Dorsolateral prefrontal cortex (tissue), 122 donors: ENCODE measurements at places on chromosomes 3 and 15. TPM values are rescaled to one million over a fixed set of nuclear protein-coding genes. Genes with fewer than 3 reads are reported as not detected.

DNA sequence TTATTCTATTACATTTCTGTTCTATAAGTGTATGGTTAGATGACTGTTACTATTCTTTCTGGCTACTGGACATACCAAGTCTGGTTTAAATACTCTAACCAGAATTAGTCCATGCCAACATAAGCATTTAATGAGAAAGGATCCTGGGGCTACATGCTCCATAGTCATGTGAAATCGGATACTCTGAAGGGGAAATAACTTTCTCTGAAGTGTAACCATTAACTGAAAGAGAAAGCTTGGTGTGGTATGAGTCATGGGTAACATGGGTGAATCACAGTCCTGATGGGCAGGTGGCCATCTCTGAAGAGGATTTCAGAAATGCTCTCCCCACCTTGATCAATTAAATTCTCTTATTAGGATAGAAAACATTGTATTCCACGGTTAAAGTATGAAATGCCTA, 69.4 kb downstream of the FHIT start:
- no peak for DNase-seq

ISLR gene
- 7.1 TPM for total RNA-seq

- no peak for DNase-seq
Observed at GRCh38 chr3:30954426-30954825, 60.0 kb upstream of the GADL1 start.

DNA sequence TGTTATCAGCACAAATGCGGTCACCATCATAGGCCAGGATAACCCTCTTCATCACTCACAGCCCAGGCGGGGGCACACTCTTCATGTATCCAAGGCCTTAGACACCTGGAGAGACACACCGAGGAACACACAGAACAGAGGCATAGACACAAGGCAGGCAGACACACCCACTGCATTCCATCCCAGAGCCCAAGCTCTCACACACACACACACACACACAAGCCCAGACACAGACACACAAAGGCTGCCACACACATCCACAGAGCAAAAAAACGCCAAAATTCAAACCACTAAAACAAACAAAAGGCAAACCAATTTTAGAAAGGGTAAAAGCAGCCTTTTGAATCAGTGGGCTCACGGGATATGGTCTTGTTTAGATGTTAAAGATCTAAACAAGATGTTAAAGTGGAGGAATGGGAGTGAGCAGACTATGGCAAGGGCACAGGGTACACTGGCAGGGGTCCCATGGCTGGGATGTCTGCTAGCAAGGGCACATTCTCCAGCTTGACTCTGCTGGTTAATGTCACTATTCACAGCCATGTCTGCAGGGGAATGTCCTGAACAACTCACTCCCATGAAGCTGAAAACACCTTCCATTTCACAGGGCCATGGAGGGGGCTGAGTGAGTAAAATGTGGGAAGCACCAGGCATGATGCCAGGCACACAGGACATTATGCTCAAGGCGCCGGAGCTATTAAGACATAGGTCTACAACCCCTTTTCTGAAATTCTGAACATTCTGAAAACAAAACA, 14.9 kb upstream of the CRABP1 start:
- DNase-seq, result no peak

GRCh38 chr3:30970183-30970582, 75.7 kb upstream of the GADL1 start:
- no peak for DNase-seq

SGO1 gene
- not detected for total RNA-seq

MORC1 gene
- total RNA-seq, result not detected

GRCh38 chr3:139173372-139174108, 128.8 kb upstream of the PRR23C start:
- DNase-seq, result no peak

FAN1 gene
- total RNA-seq, result 46.1 TPM

DNA sequence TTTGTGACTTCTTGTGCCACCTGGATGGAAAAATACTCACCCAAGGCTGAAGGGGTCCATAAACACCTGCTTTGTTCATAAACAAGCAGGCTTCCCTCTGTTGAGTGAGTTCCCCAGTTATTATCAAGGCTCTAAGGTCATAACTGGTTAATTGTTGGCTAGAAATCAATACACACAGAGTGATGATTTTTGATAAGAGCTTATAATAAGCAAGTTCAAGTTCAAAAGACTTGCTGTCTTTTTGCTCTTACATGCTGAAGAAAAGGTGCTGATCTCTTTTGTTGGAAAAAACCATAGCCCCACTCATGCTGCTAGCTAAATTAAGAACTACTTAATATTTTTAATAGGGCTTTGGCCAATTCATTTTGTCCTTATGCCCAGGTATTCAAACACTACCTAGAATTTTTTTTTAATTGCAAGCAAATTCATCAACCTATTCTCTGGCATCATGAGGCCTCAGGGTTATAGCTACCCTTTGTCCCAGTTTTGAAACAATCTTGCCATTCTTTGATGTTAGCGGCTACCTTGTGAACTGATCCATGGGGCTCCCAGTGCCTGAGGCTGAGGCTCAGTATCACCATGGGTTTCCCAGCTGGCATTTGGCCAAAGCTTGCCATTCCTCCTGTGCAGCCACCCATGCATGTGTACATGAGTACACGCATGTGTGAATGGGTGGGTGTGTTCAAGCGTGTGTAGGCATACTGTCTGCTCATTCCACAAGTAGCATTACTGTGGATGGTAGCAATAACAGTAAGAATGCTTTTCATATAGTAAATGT, 127.6 kb upstream of the LPP start:
- DNase-seq, result no peak

DNA sequence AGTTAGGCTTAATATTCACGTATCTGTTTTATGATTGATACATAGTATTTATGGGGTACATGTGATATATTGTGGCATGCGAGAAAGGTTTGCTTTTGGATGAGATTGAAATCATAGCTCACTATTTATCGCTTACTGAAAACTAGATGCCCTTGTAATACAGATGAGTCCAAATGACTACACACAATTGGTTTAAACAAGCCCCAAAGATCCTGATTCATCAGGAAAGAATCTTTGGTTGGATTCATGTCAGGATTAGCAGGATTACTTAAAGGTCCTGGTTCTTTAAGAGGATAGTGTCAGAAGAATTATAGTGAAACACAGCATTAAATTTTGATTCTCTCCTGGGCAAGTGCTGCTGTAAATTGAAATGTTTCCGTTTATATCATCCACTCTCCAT, 18.6 kb upstream of the AADAC start:
- no peak for DNase-seq

DNA sequence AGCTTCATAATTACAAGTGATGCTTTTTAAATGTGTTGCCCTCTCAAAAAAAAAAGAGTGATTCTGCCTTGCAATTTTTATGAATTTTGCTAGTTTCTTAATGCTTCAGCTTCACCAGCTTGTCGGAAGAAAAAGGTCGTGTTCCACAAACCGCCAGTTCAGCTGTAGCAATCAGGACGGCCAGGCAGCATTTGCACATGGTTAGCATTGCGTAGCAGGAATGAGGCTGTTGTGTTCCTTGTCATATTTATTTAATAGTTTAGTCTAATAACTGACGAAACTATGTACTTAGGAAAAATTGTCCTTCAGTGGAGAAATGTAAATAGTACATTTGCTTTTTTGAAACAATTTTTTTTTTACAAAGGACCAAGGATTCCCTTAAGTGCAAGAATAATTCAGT, 64.9 kb upstream of the SELENOK start:
- DNase-seq, result no peak

GRCh38 chr15:100784493-100785180, 95.0 kb upstream of the ALDH1A3 start:
- no peak for DNase-seq

GRCh38 chr3:172129498-172129849, 90.1 kb downstream of the FNDC3B start:
- DNase-seq, result no peak

GRCh38 chr15:100595964-100596363, 6.0 kb downstream of the LINS1 start:
- DNase-seq, result no peak

DNA sequence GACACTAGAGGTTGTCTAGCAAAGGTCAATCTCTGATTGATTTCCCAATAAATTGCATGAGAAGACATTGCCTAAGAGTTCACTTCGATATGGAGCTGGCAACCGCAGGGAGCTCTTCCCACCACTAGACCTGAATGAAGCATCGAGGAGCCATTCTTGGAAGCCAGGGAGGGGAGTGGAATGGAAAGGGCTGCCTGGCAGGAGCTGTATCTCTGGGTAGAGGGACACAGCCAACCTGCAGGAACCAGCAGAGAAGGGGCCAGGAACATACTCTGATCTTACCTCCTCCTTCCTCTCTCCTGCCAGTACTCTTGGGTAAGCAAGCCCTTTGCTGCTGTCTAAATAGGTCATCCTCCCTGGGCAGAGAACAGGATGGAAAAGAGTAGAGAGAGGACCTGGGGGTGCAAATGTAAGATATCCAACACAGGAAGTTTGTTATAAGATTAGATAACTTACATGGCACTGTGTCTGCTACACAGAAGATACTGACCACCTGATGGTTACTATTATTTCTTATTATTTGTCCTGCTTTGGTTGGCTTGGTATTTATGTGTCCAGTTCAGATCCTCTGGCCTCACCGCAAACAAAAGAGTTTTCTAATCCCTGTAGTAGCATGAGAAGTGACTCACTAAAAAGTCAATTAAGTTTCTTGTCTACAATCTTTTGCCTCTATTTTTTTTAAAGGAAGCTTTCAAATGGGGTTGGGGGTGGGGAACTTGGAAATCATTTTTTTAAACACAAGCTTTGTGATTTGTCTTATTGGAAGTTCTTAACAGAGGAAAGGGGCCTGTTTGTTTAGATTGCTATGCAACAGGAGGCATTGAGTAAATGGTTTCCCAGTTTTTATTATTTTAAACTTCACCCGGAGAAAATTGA, 156.7 kb upstream of the TSC22D2 start:
- no peak for DNase-seq

DNA sequence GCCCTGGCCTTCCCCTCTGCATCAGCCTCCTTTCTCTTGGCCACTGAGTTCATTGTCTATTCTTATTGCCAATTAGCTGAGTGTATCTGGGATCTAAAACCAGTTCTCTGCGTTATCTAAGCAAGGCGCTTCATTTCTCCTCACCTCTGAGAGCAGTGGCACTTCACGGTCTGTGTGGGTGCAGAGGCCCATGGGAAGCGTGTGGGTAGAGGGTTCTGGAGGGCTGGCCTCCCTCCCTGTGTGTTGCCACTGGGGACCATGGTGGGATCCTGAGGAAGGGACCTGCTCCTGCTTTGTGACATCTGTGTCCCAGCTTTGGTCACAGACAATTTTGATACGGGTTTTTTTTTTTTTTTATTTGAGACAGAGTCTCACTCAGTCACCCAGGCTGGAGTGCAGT, 32.7 kb downstream of the EDEM1 start:
- DNase-seq, result no peak

ZBED2 gene
- total RNA-seq, result not detected

DNA sequence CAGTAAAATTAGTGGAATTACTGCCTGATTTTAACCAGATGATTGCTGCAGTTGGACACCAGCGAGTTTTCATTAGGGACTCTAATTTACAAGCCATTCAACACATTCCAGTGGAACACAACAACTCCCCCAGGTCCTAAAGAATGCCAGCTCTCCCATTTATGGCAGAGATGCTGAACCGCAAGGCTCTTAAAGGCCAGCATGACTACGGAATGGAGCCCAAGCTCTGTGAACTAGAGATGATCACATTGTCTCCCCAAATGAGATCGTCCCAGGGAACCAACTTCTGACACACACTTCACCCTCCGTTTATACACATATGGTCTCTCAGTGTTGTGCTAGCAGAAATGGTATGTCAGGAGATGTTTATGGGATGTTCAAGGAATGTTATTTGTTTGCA, 446.2 kb upstream of the NR2F2 start:
- DNase-seq, result no peak

DNA sequence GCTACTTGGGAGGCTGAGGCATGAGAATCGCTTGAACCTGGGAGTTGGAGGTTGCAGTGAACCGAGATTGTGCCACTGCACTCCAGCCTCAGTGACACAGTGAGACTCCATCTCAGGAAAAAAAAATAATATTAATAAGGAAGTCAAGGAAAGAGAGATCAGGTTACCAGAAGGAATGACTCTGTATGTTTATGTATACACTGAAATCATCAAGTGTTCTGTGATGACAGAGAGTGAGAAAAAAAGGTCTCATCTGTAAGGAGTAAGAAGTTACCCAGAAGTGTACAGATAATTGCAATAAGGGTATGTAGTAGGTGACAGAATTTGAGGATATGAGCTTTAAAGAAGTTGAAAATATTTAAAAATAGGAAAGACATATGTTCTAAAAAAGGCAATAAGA, 4.3 kb upstream of the CCDC50 start:
- DNase-seq, result no peak

DNA sequence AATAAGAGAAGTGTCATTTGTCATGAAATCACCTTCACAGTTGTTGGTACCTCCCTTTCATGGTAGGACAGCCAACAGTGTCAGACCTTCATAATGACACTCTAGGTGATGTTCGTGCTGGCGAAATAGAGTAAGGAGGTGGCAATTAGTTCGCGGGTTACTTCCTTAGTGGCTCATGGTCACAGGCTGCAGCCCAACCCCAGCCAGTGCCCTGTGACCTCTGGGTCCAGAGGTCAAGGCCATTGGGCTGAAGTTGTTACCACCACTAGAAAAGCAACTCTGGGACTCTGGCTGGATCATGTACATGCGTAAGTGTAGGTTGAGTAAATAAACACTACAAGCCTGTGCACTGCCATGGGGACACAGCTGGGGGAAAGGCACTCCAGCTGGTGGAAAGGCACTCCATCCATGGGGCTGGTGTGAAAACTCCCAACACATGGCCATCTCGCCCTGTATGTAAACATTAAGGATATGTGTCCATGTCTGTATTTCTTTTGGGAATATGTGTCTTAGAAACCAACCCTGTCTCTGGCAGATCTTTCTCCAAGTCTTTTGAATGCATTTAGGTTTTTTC, 106.7 kb downstream of the RYK start:
- DNase-seq, result no peak

- no peak for DNase-seq
Observed at GRCh38 chr3:38609386-38610111, 39.9 kb downstream of the SCN5A start.

DNA sequence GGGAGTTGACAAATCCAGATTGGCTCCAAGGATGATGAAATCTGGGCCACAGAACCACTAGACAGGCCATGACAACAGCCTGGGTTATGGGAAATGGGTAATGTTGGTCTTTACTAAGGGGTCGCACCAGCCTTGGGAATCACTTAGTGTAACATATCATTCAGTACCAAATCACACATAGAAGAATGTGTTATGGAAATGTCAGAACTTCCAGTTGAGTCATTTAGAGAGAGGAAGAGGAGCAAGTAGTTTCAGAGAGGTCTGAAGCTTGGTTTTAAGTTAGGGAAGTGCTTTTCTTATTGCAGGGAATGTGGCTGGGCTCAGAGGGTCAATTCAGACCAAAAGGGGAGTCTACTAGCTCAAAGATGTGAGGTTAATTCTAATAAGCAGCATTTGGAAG, 241.6 kb upstream of the ZPLD1 start:
- no peak for DNase-seq

- no peak for DNase-seq
Observed at GRCh38 chr15:96052572-96053030, 277.9 kb upstream of the NR2F2 start.

DNA sequence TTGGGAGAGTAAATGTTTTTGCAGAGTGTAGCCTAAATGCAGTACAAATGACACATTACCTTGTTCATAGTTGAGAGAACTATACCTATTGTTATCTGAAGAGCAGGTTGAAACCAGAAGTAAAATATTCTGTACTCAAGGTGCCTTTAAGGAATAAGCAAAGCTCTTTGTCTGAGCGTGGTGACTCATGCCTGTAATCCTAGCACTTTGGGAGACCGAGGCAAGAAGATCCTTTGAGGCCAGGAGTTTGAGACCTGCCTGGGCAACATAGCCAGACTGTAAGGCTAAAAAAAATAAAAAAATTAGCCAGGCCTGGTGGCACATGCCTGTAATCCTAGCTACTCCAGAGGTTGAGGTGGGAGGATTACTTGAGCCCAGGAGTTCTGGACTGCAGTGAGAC, 2.2 kb upstream of the RNF13 start:
- no peak for DNase-seq
